ENCODE measurements at places on chromosomes 2 and 18.

DNA sequence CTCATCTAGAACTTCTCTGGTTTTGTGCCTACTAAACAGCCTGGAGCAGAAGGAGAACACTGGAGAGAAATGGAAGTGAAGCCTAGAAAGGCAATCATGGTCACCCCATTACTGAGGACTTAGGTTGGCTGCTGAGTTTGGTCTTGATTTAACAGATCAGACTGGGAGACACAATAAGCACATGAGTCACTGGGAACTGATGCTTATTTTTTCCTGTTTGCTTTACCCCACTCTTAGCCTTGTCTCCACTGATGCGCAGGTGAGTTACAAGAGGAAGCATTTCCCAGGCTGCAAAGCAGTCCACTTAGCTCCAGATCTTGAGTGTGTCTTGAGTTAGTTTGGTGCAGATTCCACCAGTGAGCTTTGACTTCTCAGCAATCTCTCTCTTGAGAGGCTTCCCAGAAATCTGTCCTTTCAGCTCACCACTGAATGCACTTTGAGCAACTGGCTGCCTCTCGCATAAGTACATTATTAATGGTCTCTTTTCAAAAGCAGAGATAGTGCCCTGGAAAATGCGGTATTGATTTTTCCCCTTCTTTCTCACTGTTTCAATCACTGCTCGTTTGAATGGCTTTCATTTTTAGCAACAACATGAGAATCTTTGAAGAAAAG is 390.2 kb upstream of the SETBP1 start:
- DNase-seq = peak; percentile 8

- no peak for DNase-seq
These were observed 115.3 kb downstream of the ACOXL start for GRCh38 chr2:110847651-110848050.

- no peak for DNase-seq
These were observed 49.9 kb downstream of the TRAF3IP1 start for GRCh38 chr2:238370094-238370822.

DNA sequence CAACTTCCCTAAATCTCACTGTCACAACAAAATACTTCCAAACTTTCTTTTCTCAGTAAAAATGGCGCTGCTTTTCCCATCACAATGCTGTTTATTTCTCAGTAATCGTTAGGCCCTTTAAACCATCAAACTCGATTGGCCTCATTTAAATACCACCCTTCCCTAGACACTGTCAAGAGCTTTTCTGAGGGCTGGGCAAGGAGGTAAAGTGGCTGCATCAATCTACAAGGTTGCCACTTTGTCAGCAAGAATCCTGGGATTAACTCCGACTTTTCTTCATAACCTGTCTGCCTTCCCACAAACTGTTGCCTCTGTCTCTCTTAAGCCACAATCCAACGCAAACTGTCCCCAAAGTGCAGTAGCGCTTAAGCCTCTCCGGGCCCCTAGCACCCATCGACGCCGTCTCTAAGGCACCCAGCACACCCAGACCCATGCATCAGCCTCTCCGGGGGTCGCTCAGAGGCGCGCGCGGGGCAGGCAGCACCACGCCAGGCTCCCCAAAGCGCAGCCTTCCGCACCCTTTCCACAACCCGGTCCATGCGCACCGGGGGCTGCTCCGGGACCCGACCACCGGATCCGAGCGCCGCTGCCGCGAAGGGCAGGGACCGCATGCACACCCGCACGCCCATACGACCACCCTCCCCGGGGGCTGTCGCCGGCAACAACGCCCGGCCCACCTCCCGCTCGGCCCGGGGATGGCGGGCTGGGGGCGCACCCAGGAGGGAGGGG is 683 bp downstream of the MBOAT2 start:
- peak; percentile 22 for DNase-seq

GRCh38 chr2:17518212-17519154 is at the start of gene RAD51AP2:
TSS of gene RAD51AP2 (minus strand) at chr2:17518440. CDS start at chr2:17518415, 25 bp downstream.
- peak; percentile 82 for DNase-seq

DNA sequence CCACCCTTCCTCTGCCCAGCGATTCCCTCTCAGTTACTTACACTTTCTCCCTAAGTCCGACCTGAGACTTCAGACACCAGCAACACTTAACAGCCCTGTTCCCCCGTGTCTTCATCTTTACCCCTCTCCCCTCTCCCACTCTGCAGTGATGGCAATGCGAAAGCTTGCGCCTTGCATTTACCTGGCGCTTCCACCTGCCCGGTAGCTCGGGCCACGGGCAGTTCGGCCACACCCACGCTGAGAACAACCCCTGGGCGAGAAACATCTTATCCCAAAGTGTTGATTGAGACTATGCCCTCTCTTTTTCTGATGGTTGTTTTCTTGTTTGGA is 558 bp downstream of the DNAJC10 start:
- no peak for DNase-seq

Measured in iris pigment epithelial cell (primary cell).